Type B pancreatic cell (in vitro differentiated cells): ENCODE measurements at places on chromosomes 12 and 14.

DNA sequence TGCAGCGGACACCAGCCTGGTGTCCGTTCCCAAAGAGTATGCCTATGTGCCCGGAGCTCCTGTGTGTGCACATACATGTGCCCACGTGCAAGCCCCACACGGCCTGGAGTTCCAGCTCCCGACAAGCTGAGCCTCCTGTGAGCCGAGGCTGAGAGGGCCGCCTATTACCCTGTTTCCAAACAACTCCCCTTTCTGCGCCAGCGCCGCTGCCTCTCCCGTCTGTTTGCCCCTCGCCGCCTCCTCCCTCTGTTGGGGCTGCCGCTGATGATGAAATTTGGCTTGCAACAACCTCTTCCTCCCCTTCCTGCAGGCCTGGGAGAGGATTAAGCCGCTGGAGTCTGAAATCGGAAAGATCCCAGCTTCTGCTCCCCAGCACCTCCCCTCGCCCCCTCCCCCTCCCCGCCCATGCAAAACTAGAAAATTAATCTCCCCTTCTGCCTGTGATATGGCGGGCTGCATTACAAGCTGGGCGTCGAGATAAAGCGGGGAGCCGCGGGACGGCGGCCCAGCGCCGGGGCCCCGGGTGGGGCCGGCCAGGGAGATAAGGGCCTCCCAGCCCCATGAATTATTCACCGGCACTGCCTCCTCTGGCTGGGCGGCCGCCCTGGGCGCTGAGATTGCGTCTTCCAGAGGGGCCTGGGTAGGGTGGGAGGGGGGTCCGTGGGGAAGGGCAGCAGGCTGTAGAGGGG, 6.8 kb upstream of the ASIC1 start:
- no peak for DNase-seq

- no peak for DNase-seq
Observed at GRCh38 chr12:117486840-117487659, 125.6 kb upstream of the NOS1 start.

DNA sequence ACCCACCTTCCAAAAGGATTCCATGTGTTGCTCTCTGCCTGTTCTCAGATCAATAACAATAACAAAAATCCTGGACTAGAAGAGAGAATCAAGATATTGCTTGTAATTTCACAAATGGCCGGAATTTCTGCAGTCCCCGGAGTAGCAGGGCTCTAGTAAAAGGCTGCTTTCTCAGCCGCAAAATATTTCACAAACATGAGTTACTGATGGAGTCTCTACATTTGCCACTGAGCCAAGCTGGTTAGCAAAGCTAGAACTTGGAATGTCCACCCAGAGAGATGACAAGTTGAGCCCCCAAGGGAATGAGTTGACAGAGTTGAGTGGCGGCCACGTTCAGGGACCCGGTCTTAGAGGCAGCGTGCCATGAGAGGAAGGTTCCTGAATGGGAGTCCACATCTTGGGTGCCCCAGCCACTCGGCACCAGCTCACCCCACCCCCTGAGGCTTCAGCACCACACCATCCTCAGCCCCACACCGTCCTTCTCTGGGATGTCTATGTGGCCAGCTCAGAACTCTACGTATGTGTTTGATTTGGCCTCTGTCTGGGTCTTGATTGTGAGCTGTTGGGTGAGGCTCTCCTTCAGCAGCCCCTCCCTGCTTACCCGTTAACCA, 15.9 kb downstream of the FBLN5 start:
- no peak for DNase-seq

- DNase-seq, result no peak
Observed at GRCh38 chr14:96581026-96581425, 78.8 kb downstream of the PAPOLA start.

DNA sequence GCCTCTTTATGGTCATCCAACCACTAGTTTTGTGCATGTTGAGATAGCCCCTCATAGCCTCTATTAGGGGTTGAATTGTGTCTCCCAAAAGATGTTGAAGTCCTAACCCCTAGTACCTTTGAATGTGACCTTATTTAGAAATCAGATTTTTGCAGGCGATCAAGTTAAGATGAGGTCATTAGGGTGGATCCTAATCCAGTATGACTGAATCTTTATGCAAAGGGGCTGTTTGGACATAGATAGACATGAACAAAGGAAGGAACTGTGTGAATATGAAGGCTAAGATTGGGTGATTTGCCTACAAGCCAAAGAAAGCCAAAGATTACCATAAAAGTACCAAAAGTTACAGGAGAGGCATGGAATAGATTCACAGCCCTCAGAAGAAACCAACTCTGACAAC, 209.6 kb downstream of the NUAK1 start:
- DNase-seq, result no peak

- no peak for DNase-seq
Observed at GRCh38 chr12:59023861-59024424, 103.6 kb upstream of the LRIG3 start.

GRCh38 chr14:36091096-36091495, 85.4 kb downstream of the PTCSC3 start:
- no peak for DNase-seq

DNA sequence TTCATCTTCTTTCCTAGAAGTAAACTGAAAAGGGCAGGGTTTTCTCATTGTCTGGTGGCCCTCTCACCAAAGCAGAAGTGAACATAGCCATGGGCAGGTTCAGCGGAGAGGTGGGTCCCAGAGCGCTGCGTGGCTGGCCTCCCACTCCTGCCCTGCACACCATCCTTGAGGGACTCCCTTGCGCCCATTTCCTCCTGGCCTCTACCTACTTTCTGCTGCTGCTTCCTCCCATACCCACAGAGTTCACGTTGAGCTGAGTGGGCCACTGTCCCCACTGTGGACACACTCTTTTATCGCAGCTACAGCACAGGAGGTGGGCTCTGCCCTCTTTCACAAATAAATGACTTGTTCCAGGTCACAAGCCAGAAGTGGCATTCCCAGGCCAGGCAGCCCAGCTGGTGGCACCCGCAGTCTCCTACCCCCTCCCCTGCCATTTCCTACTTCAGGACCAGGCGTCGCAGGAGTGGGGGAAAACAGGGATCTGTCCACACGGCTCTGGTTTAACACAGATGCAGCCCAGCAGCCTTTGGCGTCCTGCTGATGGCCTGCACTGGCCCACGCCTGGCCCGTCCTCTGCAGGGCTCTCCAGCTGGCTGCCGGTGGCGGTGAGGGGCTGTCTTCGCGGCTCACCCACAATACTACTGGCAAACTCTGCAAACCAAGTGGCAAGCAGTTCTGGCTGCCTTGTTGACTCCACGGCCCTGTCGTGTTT, 4.9 kb downstream of the SIVA1 start:
- no peak for DNase-seq

DNA sequence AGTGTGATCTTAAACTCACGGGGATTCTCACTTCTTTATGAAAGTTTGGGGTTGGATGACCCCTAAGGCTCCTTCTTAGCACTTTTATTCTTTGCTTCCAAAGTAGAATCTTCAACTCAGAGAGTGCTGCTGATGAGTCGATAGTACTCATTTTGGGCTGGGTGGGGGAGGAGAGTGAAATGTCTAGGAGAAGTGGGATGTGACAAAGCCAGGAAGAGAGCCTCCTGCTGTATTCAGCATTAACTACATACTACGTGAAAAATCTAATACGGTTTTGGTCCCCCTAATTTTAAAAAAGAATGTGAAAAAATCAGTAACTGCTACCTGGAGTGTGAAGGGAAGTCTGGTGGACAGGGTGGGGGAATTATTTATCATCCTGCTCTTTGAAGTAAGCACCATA, 148.3 kb downstream of the SAMD4A start:
- no peak for DNase-seq

DNA sequence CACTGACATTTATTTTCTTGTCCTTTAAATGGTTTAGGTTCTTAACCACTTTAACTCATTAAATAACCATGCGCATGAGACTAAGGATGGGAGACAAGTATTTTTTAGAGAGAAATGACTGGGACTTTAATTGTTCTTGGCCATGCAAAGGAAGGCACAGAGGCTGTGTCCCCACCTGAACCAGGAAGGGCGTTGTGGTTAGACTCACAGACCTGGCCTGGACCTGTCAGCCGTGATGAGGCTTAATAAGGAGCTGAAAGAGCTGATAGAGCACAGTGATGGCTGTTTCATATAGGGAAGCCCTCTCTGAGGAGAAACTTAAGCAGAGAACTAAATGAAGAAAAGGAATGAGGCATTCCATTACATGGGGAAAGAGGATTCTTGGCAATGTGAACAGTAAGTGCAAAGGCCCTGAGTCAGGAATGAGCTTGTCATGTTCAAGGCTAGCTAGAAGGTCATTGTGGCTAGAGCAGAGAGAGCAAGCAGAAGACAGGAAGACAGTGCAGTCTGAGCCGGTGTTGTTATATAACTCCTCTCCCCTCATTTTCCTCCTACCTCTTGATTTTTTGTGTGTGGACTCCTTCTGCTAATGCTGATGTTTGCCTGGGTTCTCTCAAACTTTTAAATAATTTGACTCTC, 74.4 kb upstream of the ANO4 start:
- no peak for DNase-seq

DNA sequence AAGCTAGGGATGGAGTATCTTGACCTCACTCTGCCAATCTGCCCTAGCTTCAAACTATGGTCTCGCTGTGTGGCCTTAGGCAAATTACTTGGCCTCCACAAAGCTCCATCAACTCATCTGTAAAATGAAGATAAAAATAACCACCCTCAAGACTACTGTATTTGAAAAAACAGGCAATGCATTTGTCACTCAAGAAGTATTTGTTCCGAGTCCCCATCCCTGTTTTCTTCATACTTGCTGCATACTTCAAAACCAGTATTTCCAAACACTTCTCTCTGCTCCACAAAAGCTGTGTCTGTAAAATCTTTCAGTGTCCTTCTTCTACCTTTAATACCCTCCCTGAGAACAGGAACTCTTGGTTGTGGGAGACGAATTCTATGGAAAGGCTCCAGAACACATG, 47.9 kb downstream of the GTF2A1 start:
- DNase-seq, result no peak

- no peak for DNase-seq
Observed at GRCh38 chr12:40225984-40226602, 1.3 kb downstream of the LRRK2 start.

- DNase-seq, result no peak
Observed at GRCh38 chr12:129903956-129904829, at the start of gene TMEM132D. Gene TMEM132D, minus strand, starts transcription at chr12:129904025.

- DNase-seq, result no peak
Observed at GRCh38 chr14:29913566-29913965, 14.1 kb downstream of the PRKD1 start.

DNA sequence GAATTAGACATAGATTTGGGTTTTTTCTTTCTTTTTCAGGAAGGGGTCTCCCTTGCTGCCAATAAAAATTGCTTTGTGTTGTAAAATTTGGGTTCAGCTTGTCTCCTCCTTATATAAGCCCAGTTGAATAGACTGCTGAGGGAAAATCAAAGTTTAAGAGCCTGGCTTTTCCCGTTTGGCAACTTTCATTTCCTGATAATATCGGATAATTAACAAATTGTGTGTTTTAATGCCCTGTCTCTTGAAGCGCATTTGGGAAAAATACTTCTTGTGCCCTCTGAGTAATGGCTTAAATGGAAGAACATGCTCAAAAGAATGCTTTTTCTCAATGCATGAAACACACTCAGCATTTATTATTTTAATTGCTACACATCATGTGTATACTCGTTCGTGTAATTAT, 198.0 kb upstream of the DCN start:
- no peak for DNase-seq

DNA sequence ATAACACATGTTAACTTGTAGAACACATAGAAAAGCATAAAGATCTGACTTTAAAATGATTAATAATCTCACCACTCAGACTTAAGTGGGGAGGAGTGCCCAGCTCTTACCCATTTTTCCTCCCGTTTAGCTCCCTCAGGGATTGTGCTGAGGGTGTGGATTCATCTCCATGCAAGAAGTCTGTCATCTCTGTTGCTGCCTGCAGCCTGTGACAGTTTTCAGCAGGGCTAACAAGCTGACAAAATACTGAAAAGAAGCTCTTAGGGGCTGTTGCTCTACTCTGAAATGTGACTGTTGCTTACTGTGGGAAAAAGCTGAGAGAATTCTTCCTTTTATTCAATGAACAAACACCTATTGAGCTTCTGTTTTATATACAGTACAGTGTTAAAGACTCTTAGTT, 216.2 kb downstream of the CPNE8 start:
- DNase-seq, result no peak

- no peak for DNase-seq
Observed at GRCh38 chr12:25495331-25496097, 57.6 kb downstream of the LMNTD1 start.
